ENCODE measurements at places on chromosomes 1 and 21.
A peak's percentile ranks its signal among the peaks of the same experiment; 100 is the strongest.

- DNase-seq = no peak
These were observed 3.7 kb upstream of the PEX11B start for GRCh38 chr1:145922266-145922665.

GRCh38 chr1:1664941-1665814 is 6.4 kb upstream of the CDK11B start:
- no peak for DNase-seq

DNA sequence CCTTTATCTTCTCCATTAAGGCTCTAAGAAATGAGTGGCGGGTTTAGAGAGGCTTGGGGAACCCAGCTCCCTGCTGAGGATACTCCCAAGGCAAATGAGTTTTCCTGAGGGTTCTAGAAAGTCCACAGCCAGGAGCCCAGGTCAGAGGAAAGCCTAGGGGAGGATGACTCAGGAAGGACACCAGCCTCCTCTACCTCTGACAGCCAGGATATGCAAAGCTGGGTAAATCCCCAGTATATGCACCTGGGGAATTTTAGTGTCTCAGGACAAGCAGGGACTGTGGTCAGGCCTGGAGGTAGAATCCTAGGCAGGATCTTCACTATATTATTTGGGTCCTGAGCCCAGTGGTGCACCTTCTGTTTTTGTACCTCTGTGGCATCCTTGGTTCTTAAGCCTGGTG is 23.5 kb upstream of the WNT4 start:
- DNase-seq = no peak

- DNase-seq = peak; percentile 41
These were observed 12.1 kb downstream of the FOXD2 start for GRCh38 chr1:47449822-47450552.

GRCh38 chr1:29232387-29232786 is 1.7 kb upstream of the MECR start:
- no peak for DNase-seq

- no peak for DNase-seq
These were observed 15.1 kb downstream of the CRP start for GRCh38 chr1:159699246-159699645.

GRCh38 chr1:162417650-162418049 is 5.7 kb upstream of the SH2D1B start:
- no peak for DNase-seq

DNA sequence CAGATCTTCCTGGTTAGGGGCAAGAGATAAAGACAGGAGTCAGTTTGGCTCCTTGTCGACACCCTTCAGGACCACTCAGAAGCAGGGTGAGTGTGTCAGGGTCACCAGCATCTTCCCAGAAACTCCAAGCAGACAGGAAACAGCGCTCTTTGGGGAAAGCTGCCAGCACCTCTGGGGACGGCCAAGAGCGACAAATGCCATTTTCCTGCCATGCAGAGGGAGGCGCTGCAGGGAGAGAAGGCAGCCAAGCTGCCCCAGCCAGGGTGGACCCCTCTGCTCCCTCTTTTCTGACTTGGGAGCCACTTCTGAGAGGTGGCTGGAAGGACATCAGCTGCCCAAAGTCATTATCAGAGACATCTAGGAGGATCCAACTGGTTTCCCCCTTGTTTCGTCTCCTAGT is 29.0 kb downstream of the SIM2 start:
- DNase-seq = no peak

- peak; percentile 39 for DNase-seq
These were observed 18.0 kb downstream of the SERTAD4 start for GRCh38 chr1:210250665-210250997.

DNA sequence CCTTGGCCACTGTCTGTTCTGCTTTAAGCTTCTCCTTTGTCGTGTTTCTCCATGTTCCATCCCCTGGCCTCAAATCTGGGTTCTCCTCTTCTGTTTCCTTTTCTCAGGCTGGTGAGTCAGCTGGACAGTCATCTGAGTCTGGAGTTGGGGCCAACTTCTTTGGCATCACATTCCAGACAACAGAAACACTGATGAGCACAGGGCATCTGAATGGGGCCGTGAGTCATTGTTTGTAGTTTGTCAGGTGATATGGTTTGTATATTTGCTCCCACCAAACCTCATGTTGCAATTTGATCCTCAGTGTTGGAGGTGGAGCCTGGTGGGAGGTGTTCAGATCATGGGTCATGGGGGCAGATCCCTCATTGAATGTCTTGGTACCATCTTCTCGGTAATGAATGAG is 14.3 kb upstream of the OLIG2 start:
- no peak for DNase-seq
